ENCODE measurements at places on chromosomes 3 and 15. TPM values are rescaled to one million over a fixed set of nuclear protein-coding genes. Genes with fewer than 3 reads are reported as not detected.
A peak's percentile ranks its signal among the peaks of the same experiment; 100 is the strongest.

Gene CFAP100
- not detected for polyA plus RNA-seq

Gene NR1I2
- polyA plus RNA-seq = 0.08 TPM

GRCh38 chr3:144011251-144011799 is 39.7 kb downstream of the DIPK2A start:
- no peaks in the 10 kb centered on the region for H3K36me3 ChIP-seq
- no peaks in the 10 kb centered on the region for H3K4me1 ChIP-seq
- DNase-seq = no peak
- no peak overlapping the region for H3K27ac ChIP-seq

DNA sequence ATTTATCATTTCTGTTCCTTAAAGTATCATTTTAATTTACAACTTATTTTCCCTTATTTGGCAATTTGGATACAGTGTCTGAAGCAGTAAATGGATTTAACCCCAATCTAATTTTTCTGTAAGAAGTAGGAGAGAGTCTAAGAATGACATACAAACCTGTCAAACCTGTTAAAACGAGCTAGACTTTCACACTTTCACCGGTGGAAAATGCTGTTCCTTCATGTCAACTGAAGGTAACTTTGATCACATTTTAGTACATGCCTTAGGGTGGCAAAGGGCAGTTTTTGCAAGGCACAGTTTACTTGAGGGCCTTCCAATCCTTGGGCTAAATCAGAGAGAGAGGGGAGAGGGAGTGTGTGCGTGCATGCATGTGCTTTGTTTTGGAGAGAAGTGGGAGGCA is 221.4 kb downstream of the THSD4 start:
- H3K4me1 ChIP-seq = peaks cover 12% of the 10 kb centered on the region
- H3K4me3 ChIP-seq = no peak overlapping the region
- DNase-seq = no peak
- peak overlapping the region; percentile 44 for H3K27ac ChIP-seq
- H3K27me3 ChIP-seq = no peaks in the 10 kb centered on the region
- H3K36me3 ChIP-seq = no peaks in the 10 kb centered on the region

- H3K36me3 ChIP-seq = no peaks in the 10 kb centered on the region
- no peaks in the 10 kb centered on the region for H3K4me1 ChIP-seq
Measured at GRCh38 chr3:187705164-187705563, 2.8 kb upstream of the RTP2 start.

GRCh38 chr3:20015525-20015924 is 3.5 kb upstream of the PP2D1 start:
- no peak for DNase-seq
- no peaks in the 10 kb centered on the region for H3K4me1 ChIP-seq
- H3K36me3 ChIP-seq = no peaks in the 10 kb centered on the region
- H3K4me3 ChIP-seq = no peak overlapping the region
- H3K27ac ChIP-seq = no peak overlapping the region
- H3K27me3 ChIP-seq = no peaks in the 10 kb centered on the region

- DNase-seq = peak; percentile 73
- H3K4me1 ChIP-seq = peaks cover 27% of the 10 kb centered on the region
- peak overlapping the region; percentile 70 for H3K27ac ChIP-seq
- H3K36me3 ChIP-seq = no peaks in the 10 kb centered on the region
Measured at GRCh38 chr3:151770956-151771355, 37.2 kb downstream of the AADACL2 start.

DNA sequence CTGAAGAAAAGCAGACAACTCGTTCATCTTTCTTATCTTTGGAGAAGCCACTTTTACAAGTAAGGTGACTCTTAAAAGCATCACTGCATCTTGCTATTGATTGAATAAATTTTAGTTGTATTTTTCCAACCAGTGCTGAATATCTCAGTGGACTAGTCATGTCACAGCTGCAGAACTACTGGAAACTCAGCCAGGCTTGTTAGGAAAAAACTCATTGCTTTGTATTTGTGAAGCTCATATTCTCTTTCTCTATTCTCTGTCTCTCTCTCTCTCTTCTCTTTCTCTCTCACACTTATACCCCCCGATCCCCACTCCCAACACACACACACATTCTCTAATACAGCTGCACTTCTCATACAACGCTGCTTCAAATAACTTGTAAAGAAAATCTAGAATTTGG is 104.3 kb downstream of the WDR76 start:
- no peak for DNase-seq
- H3K4me1 ChIP-seq = no peaks in the 10 kb centered on the region
- no peak overlapping the region for H3K27ac ChIP-seq
- no peak overlapping the region for H3K4me3 ChIP-seq
- no peaks in the 10 kb centered on the region for H3K27me3 ChIP-seq
